ENCODE measurements at places on chromosomes 2 and 18. TPM values are rescaled to one million over a fixed set of nuclear protein-coding genes. Genes with fewer than 3 reads are reported as not detected.
A peak's percentile ranks its signal among the peaks of the same experiment; 100 is the strongest.

DNA sequence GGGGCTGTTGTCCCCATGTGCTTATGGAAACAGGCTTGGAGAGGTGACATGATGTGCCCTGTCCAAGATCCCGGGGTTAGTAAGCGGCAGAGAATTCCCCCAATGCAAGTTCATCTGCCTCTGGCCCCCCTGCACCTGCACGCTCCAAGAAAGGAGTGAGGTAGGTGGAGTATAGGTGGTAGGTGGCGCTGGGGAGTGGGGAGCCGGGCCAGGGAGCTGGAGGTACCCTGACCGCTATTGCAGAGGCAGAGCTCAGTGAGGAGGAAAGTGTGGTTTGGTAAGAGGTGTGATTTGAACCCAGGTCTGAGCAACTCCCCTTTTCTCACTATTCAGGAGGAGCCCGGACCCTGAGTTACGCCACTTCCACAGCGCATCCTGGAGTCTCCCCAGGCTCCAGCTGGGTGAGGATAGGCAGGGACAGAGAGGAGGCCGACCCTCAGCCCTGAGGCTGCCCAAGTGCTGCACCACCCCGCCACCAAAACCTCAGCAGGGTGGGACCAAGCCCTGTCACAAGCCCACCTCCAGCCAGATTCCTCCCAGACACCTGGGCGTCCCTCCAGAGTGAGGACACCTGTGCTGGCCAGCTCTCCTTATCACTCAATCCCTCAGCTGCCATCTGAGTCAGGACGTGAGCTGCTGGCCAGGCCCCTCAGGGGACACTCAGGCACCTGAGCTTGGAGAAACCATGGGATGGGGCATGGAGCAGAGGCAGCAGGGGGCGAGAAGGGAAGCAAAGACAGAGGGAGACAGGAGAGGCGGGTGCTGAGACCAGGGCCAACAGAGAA lies 5.6 kb downstream of the HAAO start:
- no peak for DNase-seq

DNA sequence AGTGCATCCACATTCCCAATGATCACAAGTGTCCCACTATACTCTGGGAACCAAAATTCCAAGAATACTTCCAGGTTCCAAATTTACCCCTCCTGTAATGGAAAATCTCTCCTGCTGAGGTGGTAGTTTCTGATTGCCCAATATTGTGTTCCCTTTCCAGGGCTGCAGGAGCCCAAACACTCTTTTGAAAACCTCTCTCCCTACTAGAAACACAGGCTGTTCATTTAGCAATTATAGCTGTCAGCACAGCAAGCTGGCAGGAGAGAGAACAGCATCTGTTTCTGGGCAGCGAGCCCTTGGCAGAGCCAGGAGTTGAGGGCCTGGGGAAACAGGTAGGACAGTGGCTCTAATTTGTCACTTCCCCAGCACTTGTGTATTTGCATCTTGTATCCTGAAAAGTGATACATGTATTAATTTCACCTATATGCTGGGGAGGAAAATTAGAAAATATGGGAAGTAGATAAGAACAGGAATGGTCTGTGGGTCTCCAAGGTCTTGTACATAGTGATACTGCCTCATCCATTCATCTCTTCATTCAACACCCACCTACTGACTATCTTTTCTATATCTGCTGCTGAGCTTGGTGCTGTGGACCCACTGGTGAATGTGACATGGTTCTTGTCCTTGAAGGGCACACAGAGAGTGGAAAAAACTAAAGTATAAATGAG lies 16.9 kb upstream of the PAIP2B start:
- DNase-seq = no peak

Gene SERPINB3
- not detected for total RNA-seq

Gene LRRTM1
- total RNA-seq = not detected

GRCh38 chr2:114248648-114249047 lies 193.8 kb upstream of the DPP10 start:
- DNase-seq = no peak

DNA sequence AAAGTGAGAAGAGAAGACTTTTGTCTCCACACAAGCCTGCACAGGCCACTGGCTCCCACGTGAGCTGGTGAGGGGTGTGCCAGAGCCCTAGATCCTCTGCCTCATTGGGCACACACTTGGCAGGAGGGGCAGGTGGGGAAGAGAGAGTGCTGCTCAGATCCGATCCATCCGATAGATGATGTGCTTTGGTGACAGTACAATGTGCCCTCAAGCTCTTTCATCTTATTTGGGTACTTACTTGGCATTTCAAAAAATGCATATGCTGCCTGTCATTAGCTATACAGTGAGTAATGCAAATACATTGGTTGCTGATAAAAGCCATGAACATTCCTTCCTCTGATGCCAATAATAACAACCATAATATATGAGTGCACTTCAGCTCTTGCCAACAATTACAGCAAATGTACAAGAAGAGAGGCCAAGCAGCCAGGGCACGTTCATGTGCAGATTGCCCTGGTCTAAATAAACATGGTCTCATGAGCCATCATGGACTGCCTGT lies 255.3 kb downstream of the VAPA start:
- peak; percentile 97 for DNase-seq

Gene BOLA3
- 42.6 TPM for total RNA-seq

DNA sequence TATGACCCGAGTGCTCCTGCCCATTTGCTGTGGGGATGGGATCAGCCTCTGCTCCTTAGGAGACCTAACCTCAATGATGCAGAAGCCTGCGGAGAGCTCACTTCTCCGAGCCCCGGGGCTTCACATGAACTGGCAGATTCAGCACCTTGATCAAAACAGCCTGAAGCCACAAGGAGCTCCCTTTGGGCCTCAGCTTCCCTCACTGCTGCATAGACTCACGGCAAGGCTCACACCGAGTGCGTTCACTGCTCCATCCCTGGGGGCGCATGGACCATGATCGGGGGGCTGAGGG lies 33.0 kb downstream of the CRACDL start:
- DNase-seq = no peak

Gene PIKFYVE
- 28.5 TPM for total RNA-seq

Gene PRSS56
- not detected for total RNA-seq

Gene MOGAT1
- not detected for total RNA-seq

DNA sequence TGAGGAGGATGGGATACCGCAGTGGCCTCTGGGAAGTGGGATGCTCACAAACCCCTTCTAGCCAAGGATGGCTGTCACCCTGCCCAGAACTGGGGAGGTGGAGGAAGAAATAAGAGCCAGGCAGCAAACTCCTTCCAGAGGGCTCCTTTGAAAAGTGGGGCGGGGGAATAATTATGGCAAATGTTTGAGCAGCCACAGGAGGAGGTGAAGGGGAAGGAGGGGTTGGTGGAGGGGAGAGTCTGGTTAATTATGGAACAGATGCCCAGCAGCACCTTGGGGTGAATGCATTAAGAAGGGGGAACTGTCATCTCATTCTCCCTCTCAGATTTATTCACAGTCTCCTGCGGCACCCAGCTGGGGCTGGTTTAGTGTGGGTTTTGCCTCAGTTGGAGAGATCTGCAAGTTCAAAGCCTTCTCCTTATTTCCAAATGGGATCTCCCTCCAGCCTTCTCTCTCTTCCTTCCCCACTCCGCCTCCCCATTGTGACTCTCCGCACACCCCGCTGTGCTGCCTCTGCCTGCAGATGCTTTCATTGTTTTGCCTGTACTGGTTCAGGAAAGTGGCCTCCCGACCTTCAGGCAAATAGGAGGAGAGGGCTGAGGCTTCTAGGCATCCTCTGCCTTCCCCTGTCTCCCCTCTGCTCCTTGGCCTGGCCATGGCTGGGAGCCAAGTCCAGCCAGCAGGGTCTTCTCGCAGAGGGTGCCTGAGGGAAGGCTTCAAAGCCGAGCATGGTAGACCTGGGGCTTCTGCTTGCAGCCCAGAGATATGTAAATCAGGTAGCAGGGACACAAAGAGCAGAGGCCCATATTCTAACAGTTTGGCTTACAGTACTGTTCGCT lies 457.2 kb upstream of the MEX3C start:
- DNase-seq = no peak

- no peak for DNase-seq
Measured at GRCh38 chr2:172048508-172049503, 36.5 kb upstream of the DLX1 start.

DNA sequence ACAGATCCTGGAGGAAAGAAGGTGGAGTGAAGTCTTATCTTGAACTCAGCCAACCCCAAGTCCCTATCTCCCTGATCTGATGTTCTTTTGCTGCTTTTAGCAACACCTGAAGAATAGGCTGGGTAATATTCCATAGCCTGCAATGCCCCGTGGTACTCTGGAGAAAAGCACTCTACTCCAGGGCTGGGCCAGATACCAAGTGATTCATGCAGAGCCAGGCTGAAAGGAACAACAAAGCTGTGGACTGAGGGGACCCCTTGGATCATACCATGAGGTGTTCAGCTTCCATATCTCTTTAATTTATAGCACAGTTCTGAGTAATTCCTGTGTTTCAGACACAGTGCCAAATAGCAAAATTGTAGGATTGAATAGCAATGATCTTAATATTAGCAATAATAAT lies 130.6 kb downstream of the NXPH2 start:
- no peak for DNase-seq

DNA sequence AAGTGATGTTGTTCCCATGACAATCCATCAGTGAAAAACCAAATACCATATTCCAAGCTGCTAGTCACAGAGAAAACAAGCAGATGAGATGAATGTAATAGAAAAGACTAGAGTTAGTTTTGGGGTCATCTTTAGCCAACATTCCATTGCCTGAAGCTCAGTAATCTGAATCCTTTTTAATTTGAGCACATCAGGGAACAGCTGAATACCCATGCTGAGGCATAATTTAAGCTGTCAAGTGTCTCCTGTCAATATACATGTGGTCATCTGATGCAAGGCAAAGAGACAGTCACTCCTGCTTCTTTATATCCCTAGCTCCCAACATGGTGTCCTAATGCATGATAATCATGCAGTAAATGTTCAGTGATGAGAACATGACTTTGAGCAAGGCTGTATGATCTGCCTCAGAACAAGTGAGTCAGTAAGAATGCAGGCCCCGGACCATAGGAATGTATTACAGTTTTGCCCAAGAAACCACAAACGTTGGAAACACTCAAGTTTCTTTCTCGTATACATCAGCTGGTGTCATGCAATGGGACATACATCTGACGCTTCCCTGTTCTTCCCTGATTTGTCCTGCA lies 48.0 kb downstream of the CDK15 start:
- no peak for DNase-seq

Gene GRHL1
- 0.85 TPM for total RNA-seq

- DNase-seq = no peak
Measured at GRCh38 chr2:207831584-207832248, 62.0 kb upstream of the FZD5 start.

Gene RUFY4
- not detected for total RNA-seq

GRCh38 chr18:70036771-70037347 lies 89.2 kb upstream of the CD226 start:
- DNase-seq = no peak

GRCh38 chr18:12085786-12086185 lies 7.9 kb upstream of the ANKRD62 start:
- no peak for DNase-seq

Gene BOK
- 52.4 TPM for total RNA-seq

DNA sequence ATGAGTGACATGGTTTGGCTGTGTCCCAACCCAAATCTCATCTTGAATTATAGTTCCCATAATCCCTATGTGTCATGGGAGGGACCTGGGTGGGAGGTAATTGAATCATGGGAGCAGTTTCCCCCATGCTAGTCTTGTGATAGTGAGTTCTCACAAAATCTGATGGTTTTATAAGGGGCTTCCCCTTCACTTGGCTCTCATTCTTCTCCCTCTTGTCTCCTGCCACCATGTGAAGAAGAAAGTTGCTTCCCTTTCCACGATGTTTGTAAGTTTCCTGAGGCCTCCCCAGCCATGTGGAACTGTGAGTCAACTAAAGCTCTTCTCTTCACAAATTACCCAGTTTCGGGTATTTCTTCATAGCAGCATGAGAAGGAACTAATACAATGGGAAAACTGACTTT lies 14.0 kb downstream of the DNAH7 start:
- no peak for DNase-seq

Gene INHA
- not detected for total RNA-seq

DNA sequence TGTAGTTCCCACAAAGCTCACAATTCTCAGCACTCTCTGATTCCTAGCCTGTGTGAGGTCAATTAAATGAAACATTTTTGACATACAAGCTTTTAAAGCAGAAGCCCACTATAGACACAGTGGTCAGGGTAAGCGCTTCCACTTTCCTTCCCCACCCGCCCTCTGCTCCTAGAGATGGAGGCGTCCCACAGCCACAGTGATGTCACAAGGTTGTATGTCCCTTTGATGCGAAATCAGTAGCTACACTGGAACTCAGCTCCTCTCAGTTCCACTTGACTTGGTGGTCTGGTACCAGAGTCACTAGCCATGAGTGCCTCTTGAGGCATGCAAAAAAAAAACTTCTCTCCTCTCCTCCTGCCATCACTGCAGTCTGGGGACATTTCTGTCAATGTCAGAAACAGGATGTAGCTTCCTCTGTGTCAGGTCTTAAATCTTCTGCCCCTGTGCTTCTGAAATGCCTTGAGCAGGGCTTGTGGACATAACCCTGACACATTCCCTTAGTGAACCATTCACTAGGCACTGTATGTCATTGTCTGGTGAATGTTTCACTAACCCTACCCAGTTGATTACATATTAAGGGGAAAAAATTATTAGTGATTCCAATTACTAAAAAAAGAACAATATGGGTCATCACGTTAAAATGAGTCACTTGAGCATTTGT lies 7.8 kb downstream of the SULT1C4 start:
- DNase-seq = no peak

Gene CELF4
- not detected for total RNA-seq

DNA sequence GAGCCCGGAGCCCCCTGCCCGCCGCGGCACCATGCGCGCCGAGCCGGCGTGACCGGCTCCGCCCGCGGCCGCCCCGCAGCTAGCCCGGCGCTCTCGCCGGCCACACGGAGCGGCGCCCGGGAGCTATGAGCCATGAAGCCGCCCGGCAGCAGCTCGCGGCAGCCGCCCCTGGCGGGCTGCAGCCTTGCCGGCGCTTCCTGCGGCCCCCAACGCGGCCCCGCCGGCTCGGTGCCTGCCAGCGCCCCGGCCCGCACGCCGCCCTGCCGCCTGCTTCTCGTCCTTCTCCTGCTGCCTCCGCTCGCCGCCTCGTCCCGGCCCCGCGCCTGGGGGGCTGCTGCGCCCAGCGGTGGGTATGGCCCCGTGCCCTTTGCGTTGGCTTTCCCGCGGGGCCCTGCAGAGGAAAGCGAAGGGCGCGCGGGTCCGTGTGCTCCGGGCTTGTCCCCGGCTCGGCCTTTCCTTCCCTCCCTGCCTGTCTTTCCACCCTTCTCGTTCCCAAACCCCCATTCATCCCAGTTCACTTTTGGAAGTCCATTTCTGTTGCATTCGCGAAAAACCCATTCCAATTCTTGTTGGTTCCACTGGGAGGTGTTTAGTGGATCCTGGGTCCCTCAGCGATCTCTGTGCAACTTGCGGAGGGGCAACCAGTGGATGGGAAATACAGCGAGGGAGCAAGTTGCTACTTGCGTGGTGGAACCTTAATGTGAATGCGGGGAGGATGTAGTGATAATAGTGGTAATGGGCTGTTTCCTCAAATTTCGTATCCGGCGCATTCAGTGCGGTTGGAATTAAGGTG lies 599 bp downstream of the ADAM23 start:
- DNase-seq = peak; percentile 50

Gene TTLL4
- 41.0 TPM for total RNA-seq

GRCh38 chr2:45918463-45919159 lies 267.1 kb downstream of the PRKCE start:
- DNase-seq = no peak

GRCh38 chr2:96801786-96802595 lies 14.1 kb upstream of the CNNM3 start:
- DNase-seq = no peak

Data from endothelial cell of umbilical vein (primary cell).